Caudate nucleus (tissue), 63 donors: ENCODE measurements at places on chromosomes 2 and 18.

DNA sequence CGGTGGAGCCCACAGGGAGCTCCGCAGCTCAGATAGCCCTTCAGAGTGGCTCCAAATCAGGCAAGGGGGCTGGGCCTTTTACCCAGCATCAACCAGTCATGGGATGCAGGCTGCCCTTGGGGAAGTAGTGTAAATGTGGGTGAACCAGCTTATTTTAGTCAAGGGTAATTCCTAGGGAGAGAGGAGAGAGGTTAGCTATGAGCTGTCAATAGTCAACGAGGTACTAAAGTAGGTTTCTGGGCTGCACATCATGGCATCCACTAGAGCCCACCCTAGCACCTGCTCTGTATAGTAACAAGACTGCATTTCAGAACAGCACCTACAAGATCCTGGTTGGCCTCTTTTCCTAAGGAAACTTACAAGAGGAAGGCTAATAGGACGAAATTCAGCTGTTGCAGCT lies 9.5 kb upstream of the MCM6 start:
- no peak for DNase-seq

GRCh38 chr2:128775914-128776285 lies 457.2 kb upstream of the HS6ST1 start:
- DNase-seq: no peak

- DNase-seq: no peak
Measured at GRCh38 chr18:47983946-47984345, 53.5 kb upstream of the SMAD2 start.

GRCh38 chr18:50099725-50100407 lies 95.1 kb downstream of the MYO5B start:
- DNase-seq: no peak

DNA sequence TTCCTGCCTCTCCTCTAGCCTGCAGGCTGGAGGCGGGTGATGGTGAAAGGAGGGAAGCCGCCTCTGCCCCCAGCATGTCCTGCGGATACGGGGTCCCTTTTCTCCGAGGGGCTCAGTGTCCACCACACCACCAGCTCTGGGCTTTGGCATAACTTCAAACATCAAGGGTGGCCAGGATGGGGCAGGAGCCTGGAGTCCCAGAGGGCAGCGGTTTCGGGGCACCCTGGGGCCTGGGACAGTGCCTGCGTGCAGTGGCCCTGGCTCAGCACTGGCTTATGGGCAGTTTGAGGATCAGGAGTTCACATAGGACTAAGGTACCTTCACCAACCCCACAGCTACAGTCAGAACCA lies 85.5 kb upstream of the GPC1 start:
- DNase-seq: no peak

DNA sequence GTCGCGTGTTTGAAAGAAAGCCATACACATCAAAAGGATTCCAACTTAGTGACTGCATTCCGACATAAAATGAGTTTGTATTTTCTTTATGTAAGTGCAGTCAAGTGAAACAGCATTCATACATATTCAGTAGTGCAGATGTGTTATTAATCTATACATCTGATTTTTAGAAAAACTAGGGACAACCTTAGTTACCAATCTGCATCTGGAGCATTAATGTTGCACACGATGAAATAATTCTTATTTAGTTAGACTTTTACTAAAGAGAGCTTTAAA lies 1.9 kb downstream of the GORASP2 start:
- DNase-seq: no peak

DNA sequence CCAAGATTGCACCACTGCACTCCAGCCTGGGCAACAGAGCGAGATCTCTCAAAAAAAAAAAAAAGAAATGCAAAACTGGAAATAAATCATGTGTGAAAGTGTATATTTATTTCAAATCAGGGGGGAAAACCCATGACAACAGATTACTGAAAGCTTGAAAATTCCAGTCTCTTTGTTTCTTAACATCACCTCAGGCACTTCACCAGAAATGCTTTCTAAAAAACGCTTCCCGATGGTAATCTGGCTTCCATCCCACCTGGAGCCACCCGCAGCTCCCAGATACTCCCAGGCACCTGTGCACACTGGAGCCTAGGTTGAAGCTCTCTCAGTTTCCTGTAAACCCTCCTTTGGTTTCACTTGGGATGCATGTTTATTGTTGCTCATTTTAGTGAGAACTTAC lies 7.2 kb upstream of the ITGB6 start:
- no peak for DNase-seq

DNA sequence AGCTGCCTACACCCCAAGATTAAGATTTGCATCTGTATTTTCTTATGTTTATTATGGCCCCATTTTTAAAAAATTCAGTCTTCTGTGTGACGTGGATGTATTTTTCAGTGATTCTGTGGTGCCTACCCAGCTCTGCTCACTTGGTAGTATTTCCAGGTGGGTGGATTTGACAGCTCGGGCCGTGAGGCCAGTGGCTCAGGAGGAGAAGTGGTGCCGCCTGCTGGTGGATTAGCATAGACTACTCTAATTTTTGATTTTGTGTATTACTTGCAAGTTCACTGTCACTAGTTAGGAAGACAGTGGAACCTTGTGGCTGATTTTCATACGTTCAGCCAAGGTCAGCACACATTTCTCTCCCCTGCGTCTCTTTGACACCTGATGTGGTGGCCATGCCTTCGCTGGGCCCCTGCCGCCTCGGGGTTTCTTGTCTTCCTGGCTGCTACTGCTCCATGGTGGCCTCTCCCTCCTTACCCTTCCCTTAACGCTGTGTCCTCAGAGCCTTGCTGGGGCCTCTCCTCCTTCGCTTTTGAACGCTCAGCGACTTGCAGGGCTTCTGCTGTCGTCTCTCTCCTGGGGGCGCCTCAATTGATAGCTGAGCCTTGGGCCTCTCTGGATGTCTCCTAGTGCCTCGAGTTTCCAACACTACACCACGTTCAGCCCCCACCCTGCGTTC lies 89.4 kb downstream of the DGKD start:
- DNase-seq: peak; percentile 37

GRCh38 chr2:9984871-9985480 lies 33.5 kb downstream of the GRHL1 start:
- DNase-seq: no peak

DNA sequence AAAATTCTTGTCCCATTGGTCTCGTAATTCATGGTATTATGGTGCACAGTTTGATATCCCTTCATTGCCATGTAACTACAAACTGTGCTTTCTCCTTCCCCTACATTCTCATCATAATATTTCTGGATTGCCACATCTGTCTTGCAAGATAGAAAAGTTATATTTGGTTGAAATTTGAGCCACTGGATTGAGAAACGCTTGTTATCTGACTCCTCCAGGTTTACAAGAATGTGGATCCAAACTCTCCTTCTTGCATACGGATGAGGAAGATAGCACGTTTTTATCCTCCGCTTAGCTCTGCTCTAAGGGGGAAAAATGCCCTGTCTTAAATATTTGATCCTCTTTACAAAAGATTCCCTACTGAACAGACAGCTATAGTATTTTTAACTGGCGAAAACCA lies 438.2 kb downstream of the TSN start:
- no peak for DNase-seq

GRCh38 chr2:43513796-43514195 lies 82.0 kb downstream of the THADA start:
- no peak for DNase-seq

GRCh38 chr18:54222922-54223567 lies 1.4 kb downstream of the MBD2 start:
- DNase-seq: peak; percentile 36

GRCh38 chr2:47061944-47062678 lies 93.0 kb downstream of the STPG4 start:
- DNase-seq: no peak

GRCh38 chr2:60391230-60391629 lies 162.2 kb downstream of the BCL11A start:
- DNase-seq: no peak

GRCh38 chr2:233944722-233945121 lies 27.5 kb downstream of the TRPM8 start:
- DNase-seq: no peak

GRCh38 chr2:183505911-183506310 lies 381.7 kb downstream of the NUP35 start:
- DNase-seq: no peak

DNA sequence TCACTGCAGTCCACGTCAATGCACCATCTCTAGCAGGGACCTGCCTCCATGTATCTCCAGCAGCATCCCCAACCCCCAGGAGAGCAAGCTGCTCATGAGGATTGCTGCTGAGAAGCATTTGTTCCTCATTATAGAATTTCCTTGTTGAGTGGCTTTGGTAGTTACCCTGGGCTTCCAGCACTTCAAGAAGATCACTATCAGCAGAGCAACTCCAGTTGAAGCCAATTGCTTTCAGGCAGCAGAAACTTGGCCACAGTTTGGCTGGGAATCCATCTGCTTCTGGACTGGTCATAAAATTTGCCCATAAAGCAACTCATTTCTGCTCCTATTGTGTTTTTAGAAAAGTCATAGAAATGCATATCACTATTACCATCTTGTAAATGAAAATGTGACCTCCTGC lies 17.4 kb downstream of the TRPM8 start:
- no peak for DNase-seq

GRCh38 chr18:58605027-58606020 lies 23.6 kb downstream of the ALPK2 start:
- DNase-seq: no peak

- DNase-seq: no peak
Measured at GRCh38 chr2:239589833-239590232, 189.0 kb upstream of the HDAC4 start.

- DNase-seq: no peak
Measured at GRCh38 chr2:152336854-152337510, 2.0 kb downstream of the FMNL2 start.

DNA sequence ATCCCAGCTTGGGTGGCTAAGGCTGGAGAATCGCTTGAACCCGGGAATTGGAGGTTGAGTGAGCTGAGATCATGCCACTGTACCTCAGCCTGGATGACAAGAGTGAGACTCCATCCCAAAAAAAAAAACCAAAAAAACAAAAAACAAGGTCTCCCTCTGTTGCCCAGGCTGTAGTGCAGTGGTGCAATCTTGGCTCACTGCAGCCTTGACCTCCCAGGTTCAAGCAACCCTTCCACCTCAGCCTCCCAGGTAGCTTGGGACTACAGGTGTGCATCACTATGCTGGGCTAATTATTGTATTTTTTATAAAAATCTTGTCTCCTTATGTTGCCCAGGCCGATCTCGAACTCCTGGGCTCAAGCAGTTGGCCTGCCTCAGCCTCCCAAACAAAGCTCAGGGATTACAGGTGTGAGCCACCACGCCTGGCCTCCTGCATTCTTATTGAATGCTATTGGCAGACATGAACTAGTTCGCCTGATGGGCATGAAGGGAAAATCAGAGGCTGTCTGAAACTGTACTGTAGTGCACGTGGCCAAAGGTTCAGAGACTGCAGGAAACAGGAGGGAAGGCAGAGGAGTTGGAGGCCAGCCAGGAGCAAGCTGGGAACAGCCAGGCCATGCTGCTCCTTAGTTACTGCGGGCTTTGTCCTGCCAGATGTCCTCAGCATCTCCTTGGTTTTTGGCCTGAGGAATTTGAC lies 16.0 kb upstream of the ASXL2 start:
- DNase-seq: peak; percentile 2

GRCh38 chr18:4641771-4642368 lies 186.8 kb upstream of the DLGAP1 start:
- DNase-seq: no peak

- DNase-seq: no peak
Measured at GRCh38 chr2:14185906-14186305, 446.6 kb upstream of the LRATD1 start.

DNA sequence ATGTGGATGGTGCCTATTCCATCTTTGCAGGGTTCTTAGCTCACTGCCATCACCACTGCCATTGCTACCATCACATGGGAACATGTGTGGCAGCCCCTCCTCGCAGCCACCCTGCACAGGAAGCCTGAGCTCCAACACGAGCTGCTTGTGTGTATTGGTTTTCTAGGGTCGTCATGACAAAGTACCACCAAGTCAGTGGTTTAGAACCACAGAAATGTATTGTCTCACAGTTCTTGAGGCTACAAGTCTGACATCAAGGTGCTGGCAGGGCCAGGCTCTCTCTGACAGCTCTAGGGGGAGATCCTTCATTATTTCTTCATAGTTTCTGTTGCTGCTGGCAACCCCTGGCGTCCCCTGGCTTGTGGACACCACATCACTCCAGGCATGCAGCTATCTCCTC lies 10.3 kb upstream of the IL1R2 start:
- DNase-seq: no peak

- no peak for DNase-seq
Measured at GRCh38 chr2:161979490-161979889, 94.5 kb downstream of the DPP4 start.

DNA sequence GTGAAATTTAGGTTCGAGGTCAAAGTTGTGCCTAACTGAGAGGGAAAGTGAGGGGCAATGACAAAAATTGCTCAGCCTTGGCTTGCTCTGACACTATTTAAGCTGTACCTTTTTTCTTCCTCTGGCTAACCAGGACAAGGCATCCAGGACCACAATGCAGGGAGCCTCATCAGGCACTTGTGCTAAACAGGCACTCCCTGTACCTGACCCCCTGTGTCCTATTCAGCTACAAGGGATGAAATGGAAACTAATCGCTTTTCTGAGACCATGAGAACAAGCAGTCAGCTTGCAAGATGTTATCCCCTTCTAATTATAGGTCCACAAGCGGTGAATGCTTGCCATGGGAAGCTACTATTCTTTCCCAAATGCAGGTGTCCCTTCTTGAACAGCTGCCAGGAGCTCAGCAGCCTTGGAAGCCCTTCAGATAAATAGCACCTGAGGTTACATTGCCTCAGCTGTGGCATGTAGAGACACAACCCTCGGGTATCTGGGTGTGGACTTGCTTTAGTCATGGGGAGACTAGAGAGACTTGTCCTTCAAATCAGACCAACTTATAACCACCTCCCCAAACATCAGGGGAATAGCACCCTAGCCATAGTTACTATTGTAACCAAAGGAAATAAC lies 19.1 kb upstream of the ITGA6 start:
- no peak for DNase-seq

DNA sequence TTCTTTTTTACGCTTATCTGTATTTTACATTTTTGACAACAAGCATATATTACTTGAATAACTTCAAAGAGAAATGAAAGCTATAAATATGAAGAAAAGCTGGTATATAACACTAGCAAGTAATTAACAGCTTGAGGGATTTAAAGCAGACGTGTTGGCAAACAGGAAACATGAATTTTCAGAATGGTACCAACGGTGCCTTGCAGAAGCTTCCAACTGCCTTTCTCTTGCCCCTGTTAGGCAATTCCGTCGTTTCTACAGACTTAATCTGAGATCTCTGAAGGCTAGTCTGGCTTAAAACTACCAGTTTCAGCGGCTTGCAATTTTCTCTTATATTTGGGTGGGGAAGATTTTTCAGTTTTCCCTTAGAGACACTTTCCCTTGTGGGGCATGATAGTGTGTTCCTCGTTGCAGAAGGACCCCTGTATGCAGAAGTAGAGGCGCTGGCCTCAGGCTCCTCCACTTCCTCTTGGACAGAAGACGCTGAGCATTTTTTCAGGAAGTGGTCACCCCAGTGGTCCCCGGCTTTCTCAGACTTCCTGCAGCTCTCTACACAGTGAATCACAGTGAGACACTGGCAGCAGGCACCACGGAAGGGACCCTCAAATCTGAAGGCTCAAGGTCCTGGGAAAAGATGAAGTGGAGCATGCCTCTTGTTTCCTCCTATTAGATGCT lies 56.2 kb upstream of the SLC16A14 start:
- no peak for DNase-seq
